ENCODE measurements at places on chromosomes 1 and 21. TPM values are rescaled to one million over a fixed set of nuclear protein-coding genes. Genes with fewer than 3 reads are reported as not detected.

PRR9 gene
- total RNA-seq = not detected

KRTAP11-1 gene
- total RNA-seq = not detected

RAP1GAP gene
- 59.6 TPM for total RNA-seq

MAP1LC3C gene
- total RNA-seq = not detected

GRIK3 gene
- 13.6 TPM for total RNA-seq

CFAP107 gene
- not detected for total RNA-seq

NFIA gene
- total RNA-seq = 51.1 TPM

Data from mucosa of descending colon (tissue), 3 donors.